ENCODE measurements at places on chromosomes 7 and 10.

GRCh38 chr10:65769828-65770227, 1156.0 kb upstream of the LRRTM3 start:
- DNase-seq, result no peak

GRCh38 chr7:100968650-100969049, 715 bp upstream of the MUC12 start:
- DNase-seq, result no peak

DNA sequence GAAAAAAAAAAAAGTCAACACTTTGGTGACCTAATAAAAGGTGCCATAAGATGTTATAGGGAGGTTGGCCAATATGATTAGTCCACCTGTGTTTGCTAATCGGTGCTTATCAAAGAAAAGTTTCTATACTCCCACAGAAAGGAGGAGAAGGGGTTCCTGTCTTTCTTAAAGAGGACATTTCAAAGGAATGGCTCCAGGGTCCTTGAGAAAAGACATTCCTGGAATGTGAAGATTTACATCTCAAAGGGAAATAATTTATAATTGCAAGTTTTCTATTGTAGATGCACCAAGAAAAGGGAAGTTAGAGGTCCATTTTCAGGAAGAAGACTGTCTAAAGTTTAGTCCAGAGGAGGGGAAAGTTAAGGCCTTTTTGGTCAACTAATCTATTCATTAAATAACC, 715.3 kb downstream of the NXPH1 start:
- DNase-seq, result no peak

GRCh38 chr10:126478546-126478945, 90.3 kb upstream of the ADAM12 start:
- DNase-seq, result no peak

- DNase-seq, result no peak
These were observed 136.6 kb downstream of the CALN1 start for GRCh38 chr7:72275382-72276070.

DNA sequence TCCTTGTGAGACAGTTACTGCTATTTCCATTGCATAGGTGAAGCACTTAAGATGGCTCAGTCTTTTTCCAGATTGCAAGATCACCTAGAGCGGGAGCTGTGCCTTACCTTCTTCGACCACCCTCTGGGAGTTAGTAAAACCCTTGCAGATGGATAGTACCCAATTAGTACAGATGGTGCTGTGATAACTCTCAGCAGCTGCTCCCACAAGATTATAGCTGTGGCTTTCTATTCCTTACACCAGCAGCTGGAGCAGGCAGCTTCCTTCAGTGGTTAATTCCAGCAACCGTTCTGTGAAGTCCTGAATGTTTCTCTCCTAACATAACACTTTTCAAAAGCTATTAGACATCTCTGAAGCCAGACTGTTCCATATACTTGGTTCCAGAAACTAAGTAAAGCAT, 796.8 kb downstream of the XPNPEP1 start:
- no peak for DNase-seq

GRCh38 chr7:19427944-19428343, 280.9 kb downstream of the POLR1F start:
- DNase-seq, result no peak
